Mucosa of descending colon (tissue), 3 donors: ENCODE measurements at places on chromosomes 11 and 22.

DNA sequence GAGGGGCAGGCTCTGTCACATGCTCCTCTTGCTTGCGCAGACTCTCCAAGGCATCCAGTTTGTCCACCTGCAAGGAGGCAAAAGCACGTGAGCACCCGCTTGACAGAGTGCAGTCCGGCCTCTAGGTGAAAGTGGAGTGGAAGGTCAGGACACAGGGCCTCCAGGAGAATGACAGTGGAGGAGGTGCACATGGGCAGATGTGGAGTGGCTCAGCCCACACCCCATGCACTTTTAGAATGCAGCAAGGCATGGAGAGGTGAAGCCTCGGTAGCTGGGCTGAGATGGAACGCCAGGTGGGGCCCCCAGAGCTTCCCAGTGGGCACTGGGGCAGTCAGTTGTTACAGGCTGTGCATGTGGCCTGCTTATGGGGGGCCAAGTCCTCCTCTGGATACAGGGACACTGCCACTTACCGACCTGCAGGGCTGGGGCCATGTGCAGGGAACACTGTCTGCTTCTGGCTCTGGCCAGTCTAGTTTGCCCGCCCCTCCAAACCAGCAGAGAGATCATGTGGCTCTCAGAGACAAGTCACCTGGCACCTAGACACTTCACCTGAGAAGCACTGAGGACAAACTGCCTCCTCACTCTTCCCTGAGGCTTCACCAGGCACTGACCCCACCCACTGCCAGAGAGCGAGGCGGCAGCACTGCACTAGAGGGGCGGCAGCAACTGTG lies 2.3 kb upstream of the SLC25A1 start:
- DNase-seq: no peak

GRCh38 chr22:39135092-39135896 lies 17.2 kb downstream of the CBX7 start:
- DNase-seq: peak; percentile 46

DNA sequence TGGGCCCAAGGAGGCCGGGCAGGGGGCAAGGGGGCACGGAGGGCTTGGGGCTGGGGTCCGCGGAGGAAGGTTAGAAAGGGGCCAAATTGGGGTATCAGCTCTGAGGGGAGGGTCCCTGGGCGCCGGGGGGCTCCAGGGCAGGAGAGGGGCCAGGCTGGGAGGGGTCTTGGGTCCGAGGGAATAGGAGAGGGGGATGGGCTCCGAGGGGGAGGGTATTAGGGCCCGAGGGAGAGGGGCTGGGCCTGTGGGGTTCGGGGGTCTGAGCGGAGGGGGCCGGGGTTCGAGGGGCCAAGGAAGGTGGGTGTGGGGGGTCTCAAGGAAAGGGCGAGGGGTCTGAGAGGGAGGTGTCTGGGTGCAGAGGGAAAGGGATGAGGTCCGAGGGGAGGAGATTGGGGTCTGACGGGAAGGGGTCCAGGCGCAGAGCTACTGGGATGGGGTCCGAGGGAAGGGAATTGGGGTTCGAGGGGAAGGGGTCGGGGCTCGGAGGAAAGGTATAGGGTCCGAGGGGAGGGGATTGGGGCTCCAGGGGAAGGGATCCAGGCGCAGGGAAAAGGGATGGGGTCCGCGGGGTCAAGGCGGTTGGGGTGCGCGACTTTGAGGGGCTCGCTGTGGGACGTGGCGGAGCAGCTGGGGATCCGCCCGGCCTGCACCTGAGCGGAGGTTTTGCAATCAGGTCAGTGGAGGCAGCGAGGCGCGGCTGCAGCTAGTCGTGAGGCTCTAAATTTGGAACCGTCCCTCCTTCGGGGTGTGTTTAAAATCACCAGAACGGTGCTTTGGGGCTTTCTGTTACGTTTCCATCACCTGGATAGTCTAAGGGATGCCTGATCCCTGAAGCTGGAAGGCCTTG lies 728 bp downstream of the CTTN start:
- no peak for DNase-seq

DNA sequence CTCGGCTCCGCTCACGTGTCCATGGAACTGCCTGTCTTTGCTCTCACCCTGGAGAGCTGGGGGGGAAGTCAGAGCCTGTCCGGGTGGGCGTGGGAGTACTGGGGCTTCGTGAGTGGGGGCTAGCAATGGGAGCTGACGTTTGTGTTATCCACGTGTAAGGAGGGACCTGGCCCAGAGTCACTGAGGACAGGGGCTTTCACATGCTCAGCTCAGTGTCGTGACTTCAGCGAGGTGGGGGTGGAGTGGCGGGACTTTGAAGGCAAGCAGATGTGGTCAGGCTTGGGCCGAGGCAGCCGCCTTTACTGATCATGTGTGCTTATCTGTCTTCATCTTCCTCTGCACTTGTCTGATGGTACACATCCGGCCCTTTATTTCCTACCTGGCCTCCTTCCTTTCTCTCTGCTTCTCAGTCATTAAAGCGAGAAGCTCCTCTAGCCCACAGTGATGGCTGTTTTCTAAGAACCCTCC lies 113.1 kb upstream of the NNMT start:
- DNase-seq: no peak

GRCh38 chr11:67354075-67355022 lies 1.0 kb upstream of the POLD4 start:
- peak; percentile 90 for DNase-seq

DNA sequence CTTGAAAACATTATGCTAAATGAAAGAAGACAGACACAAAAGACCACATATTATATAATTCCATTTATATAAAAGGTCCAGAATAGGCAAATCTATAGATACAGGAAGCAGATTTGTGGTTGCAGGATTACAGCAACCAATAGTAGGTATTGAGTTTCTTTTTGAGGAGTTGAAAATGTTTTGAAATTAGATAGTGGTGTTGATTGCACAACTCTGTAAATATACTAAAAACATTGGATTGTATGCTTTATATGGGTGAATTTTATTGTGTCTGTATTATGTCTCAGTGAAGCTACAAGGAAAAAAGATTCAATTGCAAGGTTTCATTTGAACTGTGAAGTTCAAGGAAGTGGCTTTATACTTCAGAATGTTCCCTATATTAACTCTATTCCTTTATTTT lies 3.0 kb upstream of the RRAS2 start:
- DNase-seq: no peak

GRCh38 chr11:47483457-47483856 lies 34.5 kb upstream of the RAPSN start:
- DNase-seq: no peak

- no peak for DNase-seq
These were observed 116.4 kb downstream of the BLID start for GRCh38 chr11:121999651-122000050.

- DNase-seq: peak; percentile 86
These were observed 1.7 kb upstream of the RHOD start for GRCh38 chr11:67054836-67055523.

DNA sequence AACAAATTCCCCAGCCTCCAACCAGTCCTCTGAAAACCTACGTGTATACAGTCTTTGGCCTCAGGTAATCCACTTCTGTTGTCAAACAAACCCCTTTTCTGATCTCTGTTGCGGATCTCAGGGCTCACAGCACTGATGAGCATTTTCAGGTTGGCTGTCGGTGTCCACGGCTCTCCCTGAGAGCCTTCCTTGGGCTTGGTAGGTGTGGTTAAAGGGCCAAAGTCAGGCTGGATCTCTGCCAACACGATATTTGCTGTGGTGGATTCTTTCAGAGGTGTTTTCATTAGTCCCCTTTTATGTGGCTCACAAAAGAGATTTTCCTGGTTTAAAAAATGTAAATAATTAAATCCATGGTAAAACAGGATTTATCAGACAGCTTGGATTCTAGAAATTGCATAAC lies 2.9 kb downstream of the E2F8 start:
- peak; percentile 80 for DNase-seq

- DNase-seq: no peak
These were observed 41.8 kb downstream of the CCDC81 start for GRCh38 chr11:86416494-86416893.

DNA sequence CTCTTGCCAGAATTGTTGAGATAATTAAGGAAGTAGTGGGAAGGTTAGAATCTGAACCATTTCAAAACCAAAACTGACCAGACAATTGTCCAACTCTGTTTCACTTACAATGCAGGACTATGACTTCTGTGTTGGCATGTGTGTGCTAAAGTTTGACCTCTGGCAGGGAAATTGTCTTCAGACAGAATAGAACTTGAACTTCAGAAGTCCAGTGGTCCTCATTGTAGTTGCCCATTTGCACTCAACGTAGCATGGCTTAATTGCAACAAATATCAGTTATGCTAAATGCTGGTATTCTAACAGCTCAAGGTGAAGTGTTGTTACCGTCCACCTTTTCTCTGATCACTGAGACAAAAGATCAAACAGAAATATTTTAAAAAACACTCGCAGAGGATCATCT lies 47.2 kb downstream of the BLID start:
- no peak for DNase-seq

- DNase-seq: peak; percentile 77
These were observed 38.8 kb downstream of the NUMA1 start for GRCh38 chr11:72041364-72042063.

DNA sequence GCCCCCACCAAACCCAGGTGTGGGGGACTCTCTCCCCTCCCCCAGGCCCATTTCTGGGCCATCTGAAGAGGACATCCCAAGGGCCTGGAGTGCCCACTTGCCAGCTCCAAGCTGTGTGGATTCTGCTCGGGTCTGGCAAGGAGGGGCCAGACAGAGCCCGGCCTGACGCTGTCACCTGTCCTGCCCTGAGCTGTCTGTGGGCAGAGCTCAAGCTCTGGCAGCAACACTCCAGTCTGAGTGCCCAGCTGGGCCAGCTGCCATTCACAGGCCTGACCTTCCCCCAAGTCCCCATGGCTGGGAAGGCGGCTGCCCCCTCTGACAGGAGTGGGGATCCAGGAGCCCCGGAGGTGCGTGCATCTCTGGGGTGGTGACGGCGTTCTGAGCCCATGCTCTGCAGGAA lies 6.2 kb upstream of the PIM3 start:
- DNase-seq: peak; percentile 60
